ENCODE measurements at places on chromosomes 1 and 21.

DNA sequence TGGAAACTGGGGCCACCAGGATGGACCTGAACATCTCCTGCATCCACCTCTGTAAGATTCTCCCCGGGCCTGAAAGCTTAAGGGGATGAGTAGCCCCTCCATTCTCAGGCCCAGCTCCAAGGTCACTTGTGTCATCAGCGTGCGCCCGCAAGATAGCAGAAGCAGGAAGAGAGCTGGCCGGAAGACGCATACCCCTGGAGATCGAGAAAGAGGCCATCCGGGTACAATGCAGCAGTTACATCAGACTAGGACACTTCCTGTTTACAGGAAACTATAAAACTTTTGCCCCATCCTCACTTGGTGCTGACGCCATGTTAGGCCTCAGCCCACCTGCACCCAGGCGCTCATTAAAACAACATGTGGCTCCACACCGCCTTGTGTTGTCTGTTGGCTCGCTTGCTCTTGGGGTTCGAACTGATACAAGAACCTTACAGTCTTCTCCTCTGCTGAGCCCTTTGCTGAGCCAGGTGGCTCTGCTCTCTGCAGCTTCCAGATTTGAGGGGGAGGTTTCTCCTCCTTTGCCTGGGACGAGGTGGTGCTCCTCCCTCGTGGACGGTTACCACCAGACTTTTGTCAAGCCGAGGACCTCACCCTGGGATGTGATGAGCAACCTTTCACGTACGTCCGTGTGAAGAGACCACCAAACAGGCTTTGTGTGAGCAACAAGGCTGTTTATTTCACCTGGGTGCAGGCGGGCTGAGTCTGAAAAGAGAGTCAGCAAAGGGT lies 277.5 kb upstream of the C1orf174 start:
- no peak for ATAC-seq

GRCh38 chr1:88466011-88466410 lies 218.1 kb upstream of the PKN2 start:
- ATAC-seq = no peak

GRCh38 chr21:14116080-14116481 lies 94.7 kb downstream of the LIPI start:
- ATAC-seq = no peak

DNA sequence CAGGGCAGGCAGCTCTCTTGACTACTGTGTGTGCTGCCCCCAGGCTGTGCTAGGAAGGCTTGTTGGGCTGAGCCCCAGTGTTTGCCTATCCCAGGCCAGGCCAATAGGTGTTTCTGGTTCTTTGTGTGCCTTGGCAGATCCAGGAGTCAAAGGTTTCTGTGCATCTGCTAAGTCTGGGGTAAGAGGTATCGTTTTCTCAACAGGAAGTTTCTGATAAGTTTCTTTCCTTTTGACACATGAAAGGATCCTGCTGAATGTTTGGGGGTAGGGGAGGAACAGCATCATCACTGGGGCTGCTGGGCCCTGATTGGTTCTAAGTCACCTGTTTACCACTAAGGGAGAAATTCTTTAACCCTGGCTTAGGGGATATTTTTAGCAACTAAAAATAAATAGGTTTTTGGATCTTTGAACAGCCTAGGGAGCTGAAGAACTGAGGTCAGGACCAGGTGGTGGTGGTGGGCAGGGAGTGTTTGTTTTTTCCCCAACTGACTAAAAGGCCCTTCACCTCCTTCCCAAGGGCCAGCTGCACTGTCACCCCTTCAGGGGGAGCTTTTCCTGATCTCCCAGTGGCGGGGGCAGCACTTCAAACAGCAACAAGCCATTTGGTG lies 85.1 kb downstream of the KCNN3 start:
- ATAC-seq = no peak

GRCh38 chr1:8318436-8318835 lies 522 bp downstream of the SLC45A1 start:
- ATAC-seq = peak; percentile 6

GRCh38 chr1:116878804-116879477 lies 30.8 kb upstream of the PTGFRN start:
- ATAC-seq = peak; percentile 40

- no peak for ATAC-seq
Observed at GRCh38 chr1:100053727-100054126, 79.0 kb downstream of the SASS6 start.

GRCh38 chr1:245956225-245956624 lies 550.9 kb downstream of the SMYD3 start:
- no peak for ATAC-seq
